Fibroblast of lung (primary cell): ENCODE measurements at places on chromosomes 7 and 10.

DNA sequence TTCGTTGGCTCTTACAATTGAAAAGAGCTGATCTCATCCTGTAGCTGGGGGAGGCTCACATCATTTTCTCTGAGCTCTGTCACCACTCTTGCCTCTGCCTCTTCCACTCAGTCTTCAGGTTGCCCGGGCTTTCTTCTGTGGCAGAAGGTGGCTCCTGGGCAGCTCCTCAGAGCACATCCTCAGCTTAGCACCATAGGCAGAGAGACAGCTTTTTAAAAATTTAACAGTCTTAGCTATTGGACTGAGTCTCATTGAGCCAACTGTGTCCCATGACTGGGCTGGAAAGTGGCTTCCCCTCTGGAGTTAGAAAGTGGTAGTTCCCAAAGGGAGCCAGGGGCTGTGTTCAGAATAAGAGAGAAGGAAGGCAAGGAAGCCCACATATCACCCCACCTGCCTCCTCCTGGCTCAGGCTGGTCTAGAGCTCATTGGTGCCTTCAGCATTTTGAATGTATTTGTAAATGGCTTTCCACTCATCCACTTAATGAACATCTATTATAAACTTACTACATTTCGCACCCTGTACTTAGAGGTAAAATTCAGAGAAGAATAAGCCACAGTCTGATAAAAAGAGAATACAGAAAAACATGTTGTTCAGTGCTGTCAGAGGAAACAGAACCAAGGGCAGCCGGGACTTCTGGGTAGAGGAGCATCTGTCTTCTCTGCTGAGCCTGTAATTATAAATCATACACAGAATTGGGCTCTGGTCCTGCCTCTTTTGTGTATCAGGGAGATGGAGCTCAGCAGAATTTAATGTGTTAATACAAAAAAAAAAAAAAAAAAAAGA is 119.3 kb downstream of the WDFY4 start:
- DNase-seq = no peak

- DNase-seq = no peak
Observed at GRCh38 chr7:150365673-150366398, 2.8 kb upstream of the REPIN1 start.

DNA sequence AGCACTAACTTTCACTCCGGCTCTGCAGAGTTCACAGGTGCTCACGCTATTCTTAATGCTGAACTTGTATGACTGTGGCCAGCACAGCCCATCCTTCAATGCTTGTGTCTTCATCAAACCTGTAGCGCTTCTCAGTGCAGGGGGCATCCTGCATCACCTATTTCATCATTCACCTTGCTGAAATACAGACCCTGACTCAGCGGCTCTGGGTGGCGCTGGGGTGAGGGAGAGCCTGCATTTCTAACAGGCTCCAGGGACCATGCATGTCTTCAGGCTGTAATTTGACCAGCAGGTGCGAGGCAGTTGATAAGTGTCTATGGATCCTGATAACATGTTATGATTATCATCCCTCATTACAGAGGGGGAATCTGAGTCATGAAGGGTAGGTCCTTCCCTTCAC is 89.3 kb downstream of the VOPP1 start:
- DNase-seq = no peak

DNA sequence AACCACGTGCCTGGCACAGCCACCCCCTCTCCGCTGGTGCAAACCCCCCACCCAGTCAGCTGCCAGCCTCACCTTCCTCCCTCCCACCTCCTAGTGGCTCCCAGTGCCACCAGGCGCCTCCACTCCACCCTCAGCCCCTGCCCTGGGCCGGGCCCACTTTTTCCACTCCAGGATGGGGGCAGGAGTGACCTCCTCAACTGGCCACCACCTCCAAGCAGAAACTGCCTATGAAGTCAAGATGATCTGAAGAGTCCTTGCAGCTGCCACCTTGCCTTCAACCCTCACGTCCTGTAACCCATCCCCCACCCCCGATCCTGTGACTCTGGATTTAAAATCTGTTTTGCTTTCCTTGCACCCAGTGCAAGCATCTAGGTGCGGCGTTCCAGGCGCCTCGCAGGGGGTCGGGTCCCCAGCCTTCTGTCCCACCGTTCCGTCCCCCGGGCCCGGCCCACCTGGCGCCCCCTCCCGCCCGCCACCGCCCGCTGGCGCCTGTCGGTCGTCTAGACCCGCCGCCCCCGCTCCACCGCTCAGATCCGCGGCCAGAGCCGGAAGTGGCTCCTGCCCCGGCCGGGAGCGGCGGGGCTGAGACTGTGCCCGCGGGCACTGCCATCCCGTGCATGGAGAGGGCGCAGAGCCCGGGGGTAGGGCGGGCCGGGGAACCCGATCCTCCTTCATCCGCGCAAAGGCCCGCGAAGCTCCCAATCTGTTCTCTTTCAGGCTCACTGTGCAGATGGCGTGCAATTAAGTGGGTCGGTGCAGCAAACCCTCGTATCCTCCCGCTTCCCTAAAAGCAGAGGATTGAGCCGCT is 51.2 kb upstream of the GTF2I start:
- no peak for DNase-seq

DNA sequence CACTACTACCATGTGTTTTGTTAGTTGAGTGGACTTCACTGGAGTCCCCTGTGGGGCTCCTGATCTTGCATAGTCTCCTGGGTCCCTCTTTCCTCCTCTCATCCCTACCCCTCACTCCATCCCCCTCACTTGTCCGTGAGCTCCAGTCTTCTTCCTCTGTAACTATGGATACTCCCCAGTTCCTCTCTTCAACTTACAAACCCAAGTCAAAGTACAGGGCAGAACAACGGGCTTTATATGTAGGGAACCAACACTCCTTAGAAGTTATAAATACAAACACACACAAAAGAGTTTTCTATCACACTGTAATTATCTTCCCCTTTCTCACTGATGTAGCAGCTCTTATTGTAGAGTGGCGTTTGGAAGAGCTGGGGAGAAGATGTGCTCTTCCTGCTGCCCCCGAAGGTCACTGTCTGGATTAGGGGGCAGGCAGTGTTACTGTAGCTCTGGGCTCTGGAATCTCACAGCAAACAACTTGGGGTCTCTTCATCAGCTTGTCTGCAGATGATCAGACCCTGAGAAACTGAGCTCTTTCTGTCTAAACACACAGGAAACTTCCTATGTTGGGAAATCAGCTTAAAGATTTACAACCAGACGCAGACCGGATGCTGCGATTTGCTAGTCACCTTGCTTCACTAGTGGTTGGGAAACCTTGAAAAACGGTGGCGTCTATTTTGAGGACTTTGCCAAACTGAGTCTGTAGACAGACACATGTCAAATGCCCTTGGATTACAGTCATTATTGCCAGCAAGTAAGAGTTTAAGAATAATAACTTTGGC is 13.6 kb downstream of the SNX10 start:
- no peak for DNase-seq

GRCh38 chr7:24885305-24885704 is 94.7 kb downstream of the OSBPL3 start:
- no peak for DNase-seq

GRCh38 chr10:50622706-50623662 is 772 bp downstream of the SGMS1 start:
- peak; percentile 51 for DNase-seq

DNA sequence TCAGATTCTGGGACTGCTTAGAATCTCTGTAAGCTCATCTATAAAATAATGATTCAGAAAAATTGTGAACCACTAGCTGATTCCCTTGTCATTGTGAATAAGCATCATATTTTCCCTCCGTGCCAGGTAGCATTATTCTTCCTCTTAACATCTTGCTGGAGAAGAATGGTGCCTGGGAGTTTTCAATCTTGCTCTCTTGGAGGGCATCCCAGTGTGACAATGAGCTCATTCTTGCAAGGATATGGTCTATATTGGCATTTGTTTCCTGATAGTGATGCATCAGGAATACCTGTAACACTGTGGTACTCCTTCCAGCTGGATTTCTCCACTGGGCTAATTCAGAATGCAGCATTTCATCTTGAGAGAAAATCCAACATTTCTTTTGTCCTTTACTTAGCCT is 126.4 kb upstream of the ITGB1 start:
- DNase-seq = no peak

DNA sequence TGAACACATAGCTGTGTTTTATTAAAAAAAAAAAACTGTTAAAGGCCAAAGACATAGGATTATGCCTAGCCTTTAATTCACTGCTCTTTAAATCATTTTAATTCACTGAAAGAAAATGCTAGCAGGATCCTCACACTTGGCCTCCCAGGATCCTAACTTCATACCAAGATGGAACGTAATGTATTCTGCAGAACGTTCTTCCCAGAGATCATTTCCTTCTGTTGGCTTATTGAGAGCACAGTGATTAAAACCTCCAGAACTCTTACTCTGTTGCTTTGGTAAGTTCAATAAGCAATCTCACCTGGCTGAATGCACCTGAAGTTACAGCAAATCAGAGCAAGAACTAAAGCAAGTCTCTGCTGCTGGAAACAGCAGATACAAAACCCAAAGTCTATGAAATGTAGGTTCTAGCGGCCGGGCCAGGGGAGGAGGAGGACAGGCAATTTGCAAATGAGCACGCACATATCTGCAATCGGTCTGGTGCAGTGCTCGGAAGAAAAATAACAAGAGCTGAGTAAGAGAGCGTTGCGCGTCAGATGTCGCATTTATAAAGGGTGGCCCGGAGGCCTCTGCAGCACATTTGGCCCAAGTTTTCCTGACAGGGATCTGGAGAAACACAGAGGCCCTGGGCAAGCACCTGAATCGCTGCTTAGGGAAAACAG is 193.9 kb downstream of the FAM107B start:
- no peak for DNase-seq

DNA sequence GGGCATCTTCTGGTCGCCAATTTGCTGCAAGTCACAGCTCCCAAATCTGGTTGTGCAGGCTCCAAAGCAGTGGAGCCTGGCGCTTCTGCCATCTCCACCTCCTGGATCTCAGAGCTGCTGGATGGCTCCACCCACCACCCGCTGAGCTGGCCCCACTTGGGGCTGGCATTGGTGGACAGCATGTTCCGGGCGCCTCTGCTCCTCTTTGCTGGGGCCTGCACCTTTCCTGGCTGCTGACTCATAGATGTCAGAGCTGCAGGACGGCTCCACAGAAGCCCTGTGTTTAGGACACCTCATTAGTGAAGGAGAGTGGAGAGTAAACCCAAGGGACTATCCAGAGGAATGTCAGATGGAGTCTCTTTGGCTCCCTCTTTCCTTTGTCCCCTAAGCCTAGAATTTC is 27.4 kb downstream of the MAPK8 start:
- DNase-seq = peak; percentile 29

- DNase-seq = no peak
Observed at GRCh38 chr10:122657729-122658128, 41.9 kb downstream of the C10orf120 start.

DNA sequence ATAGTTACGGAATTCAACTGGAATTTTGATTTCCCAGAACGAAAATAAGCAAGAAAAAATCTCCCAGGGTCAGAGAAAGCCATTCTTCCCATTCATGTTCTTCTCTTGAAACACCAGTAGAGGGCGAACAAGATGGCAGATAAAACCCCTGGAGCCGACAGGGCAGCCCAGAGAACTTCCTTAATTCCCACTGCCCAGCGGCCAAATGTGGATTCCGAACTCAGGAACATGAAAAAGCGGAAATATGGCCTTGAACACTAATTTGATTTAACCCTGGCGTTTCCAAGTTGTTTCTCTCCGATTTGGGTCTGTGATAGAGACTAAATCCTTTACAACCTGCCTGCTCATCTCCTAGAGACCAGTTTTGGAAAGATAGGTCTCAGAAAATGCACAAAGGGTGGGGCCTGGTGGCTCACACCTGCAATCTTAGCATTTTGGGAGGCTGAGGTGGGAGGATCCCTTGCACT is 100.7 kb upstream of the WAC start:
- DNase-seq = peak; percentile 66

DNA sequence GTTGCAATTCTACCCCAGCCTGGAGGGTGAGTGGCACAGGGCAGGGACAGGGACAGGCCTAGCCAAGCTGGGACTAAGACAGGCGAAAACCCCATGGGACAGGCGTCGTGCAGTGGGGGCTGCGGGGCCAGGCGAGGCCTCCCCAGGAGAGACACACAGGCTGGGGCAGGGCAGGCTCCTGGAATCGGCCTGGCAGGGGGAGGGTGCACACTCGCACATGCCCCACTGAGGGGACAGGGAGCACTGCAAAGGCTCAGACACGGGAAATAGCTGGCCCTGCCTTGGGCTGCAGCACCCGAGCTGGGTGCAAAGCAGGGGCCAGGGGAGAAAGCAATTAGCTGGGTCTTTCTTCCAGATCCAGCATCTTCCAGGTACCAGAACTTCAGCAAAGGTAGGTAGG is 10.4 kb downstream of the LAT2 start:
- DNase-seq = no peak

- no peak for DNase-seq
Observed at GRCh38 chr10:77264107-77264506, 373.5 kb downstream of the KCNMA1 start.

- DNase-seq = no peak
Observed at GRCh38 chr10:45374350-45375052, 485 bp downstream of the ALOX5 start.

GRCh38 chr10:78543031-78543748 is 509.5 kb downstream of the RPS24 start:
- DNase-seq = no peak

DNA sequence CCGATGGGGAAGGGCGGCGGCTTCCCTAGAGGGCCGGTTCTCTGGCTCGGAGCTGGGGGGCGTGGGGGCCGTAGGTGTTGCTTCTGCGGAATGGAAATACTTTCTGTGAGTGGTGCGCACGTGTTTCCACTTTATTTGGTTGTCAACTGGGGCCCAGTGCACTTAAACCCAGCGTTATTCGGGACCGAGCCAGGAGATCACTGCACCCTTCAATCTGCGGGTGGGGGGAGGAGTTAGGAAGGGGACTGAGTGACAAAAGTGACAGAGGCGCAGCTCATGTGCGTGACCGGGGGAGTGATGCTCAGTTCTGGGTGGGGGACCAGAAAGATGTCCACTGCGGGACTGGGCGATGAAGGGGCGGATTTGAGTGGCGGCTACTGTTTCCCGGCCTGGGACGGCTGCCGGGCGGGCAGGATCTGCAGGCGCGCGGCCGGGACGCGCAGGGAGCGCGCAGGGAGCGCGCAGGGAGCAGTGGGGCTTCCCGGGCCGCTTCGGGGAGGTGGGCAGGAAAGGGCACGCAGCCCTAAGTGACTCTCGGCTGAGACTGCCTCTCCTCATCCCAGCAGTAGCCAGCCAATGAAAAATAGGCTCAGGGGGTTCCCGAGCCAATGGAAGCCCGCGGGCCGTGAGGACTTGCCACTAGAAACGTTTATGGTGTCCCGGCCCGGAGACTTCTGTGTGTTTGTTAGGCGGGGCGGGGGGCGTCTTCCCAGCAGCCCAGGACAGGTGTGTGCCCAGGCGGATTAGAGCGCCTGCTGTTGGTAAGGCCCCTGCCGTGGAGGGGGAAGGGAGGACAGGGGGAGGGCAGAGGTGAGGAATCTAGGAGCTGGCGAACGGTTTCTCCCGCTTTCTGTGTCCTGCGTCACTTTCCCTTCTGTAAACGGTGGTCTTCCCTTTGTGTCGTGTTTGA is 54.3 kb upstream of the KDM7A start:
- peak; percentile 14 for DNase-seq

DNA sequence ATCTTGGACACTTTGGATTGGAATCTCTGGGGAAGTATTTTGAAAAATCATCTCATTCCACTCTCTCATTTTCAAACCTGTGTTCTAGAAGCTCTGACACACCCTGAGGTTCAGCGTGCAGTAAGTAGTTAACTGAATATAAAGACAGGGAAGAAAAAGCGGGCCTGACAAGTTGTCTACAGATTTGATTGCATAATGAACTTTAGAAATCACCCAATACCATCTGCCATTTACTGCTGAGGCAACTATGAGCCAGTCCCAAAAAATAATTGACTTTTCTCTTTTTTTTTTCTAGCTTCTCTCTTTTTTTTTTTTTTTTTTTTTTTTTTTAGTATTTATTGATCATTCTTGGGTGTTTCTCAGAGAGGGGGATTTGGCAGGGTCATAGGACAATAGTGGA is 29.5 kb downstream of the CDC123 start:
- no peak for DNase-seq
